Epithelial cell of esophagus (primary cell): ENCODE measurements at places on chromosomes 11 and 22.

DNA sequence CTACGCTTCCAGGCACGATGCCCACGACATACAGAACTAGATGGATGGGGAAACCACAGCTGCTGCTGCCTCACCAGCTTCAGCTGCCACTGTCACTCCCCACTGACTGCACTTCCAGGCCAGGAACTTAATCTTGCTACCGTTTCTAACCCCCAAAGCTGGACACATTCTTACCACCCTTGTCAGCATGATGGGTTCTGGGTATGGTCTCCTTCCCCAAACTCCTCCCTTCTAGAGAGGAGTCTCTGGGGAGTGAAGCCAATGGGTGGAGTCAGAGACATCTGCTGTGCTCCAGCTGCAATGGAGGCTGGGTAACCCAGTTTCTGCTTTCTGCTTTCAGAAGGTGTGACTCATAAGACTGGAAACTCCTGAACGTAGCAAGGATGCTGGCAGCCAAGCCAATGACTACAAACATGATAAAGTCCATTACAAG, 87.0 kb upstream of the THY1 start:
- peak; percentile 85 for DNase-seq

GRCh38 chr11:111565114-111565720, 24.7 kb downstream of the LAYN start:
- peak; percentile 80 for DNase-seq

DNA sequence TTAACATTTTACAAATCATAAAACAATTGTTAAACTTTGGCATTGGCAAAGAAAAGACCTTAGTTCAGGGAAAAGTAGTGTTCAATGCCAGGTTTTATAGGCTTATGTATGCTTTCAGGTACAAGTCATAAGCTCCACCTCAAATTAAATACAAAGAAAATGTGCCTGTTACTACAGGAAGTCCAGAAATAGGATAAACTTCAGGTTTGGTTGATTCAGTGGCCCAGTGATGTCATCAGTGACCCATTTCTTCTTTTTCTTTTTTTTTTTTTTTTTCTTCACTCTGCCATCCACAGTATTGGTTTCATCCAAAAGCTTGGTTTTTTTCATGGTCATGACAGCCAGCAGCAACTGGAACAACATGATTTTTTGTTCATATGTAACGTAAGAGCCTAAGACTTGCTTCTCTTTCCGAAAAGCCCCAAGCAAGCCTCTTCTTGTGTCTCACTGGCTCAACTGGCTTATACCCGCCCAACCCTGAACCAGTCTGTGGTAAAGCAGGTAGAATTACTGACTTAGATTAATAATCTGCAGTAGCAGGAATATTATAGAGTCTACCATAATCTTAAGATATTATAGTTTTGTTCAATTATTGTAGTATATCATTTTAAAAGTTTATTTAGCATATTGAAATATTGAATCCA, 46.2 kb downstream of the TTC17 start:
- peak; percentile 37 for DNase-seq

DNA sequence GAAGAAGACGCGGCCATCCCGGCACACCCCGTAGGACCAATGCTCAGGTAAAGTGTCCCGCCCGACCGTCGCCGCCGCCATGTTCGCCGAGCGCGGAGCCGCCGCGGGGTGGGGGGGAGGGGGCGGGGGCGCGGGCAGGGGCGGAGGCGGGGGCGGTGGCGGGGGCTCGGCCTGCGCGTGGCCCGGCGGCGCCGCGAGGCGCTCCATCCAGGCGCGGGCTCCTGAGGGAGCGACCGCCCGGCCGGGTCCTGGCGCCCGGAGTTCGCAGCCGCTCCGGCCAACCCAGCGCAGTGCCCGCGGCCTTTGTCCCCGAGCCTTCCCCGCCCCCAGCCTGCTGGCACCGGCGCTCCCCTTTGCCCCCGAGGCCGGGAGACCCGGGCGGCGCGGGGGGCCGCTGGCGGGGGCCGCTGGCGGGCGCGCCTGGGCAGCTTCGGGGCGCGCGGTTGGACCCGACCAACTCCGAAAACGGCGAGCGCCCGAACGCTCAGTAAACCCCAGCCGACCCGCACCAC, at the start of gene PLEKHA7:
PLEKHA7 (minus strand) TSS at position 94 of the 512 bp plus-strand sequence; CDS start at position 81, 13 bp downstream.
- DNase-seq = no peak

GRCh38 chr11:58524232-58525036, 16.5 kb upstream of the OR5B21 start:
- DNase-seq = peak; percentile 88

- DNase-seq = no peak
These were observed 208.1 kb downstream of the CTTN start for GRCh38 chr11:70606248-70606950.

DNA sequence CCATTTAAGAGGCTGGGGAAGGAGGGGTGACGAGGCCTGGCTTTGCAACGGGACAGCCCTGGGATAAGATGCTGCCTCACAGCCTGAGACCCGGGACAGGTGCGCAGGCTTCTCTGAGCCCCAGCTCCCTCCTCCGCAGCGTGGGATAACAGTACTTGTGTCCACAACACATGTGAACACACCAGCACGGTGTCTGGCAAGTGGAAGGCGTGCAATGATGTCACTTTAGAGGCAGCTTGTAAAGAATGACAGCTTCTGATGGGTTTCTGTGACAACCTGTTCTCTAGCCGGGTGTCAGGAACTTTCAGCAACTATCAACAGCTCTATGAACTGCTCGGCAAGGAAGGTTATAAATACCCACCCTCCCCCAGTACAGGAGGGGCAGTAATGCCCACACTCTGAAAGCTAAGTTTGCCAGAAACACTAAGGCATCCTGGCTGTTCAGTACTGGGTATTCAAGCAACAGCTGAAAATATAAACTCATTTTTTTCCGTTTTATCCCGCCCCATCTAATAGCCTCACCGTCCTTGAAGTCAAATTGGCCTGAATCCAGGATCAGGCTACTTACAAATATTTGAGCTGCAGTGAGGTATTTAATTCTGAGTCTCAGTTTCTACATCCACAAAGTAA, 59.7 kb downstream of the MYH9 start:
- no peak for DNase-seq

DNA sequence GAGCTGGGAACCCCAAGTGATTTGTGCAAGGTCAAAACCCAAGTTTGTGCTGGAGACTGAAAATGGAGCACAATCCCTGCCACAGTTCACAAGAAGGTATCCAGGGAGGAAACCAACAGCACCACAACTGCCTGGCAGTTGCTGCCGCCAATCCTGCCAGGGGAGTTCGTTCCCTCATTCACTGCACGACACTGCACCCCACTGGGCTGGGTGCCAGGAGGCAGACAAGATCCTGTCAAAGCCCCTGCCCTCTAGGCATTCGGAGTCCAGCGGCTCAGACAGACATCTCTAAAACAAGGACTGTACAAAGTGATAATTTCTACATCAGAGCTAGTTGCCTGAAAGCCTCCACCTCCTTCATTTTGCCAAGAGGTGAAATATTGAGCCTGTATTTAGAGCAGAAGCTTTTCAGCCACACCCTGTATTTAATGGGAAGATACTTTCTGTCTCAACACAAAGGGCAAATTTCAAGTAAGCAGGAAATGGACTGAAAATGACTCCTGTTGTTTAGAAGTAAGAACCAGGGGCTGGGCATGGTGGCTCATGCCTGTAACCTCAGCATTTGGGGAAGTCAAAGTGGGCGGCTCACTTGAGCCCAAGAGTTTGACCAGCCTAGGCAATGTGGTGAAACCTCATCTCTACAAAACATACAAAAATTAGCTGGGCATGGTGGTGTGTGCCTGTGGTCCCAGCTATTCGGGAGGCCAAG, 277.4 kb upstream of the NARS2 start:
- DNase-seq = peak; percentile 18

- no peak for DNase-seq
These were observed 3.3 kb upstream of the SMARCB1 start for GRCh38 chr22:23783265-23784150.

GRCh38 chr22:44390613-44390970, 77.8 kb upstream of the SHISAL1 start:
- no peak for DNase-seq

DNA sequence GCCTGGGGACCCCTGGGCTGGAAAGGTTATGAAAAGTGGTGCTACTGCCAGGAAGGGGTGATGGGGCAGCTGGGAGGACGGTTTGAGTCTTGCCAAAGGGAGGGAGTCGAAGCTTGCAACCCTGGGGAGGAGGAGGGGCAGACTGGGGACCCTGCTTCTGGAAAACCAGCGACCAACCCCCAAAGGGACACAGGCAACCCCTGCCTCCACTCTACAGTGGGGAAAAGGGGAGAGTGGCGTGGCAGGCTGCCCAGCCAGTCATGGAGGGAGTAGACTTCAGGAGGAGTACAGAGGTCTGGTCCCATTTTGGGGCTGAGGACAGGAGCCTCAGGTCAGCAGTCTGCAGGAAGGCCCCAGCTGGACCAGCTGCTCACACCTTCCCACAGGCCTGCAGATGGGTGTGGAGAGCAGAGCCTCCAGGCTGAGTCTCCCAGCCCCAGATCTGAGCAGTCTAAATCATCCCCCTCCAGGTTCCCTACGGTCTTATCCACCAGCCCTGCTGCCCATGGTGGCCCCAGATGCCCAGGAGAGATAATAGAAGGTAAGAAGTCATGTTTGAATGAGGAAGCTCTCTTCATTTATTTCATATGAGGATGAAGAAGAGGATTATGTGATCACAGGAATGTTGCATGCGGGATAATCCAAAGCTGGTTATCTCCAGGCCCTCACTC, 3.3 kb downstream of the DDT start:
- no peak for DNase-seq

DNA sequence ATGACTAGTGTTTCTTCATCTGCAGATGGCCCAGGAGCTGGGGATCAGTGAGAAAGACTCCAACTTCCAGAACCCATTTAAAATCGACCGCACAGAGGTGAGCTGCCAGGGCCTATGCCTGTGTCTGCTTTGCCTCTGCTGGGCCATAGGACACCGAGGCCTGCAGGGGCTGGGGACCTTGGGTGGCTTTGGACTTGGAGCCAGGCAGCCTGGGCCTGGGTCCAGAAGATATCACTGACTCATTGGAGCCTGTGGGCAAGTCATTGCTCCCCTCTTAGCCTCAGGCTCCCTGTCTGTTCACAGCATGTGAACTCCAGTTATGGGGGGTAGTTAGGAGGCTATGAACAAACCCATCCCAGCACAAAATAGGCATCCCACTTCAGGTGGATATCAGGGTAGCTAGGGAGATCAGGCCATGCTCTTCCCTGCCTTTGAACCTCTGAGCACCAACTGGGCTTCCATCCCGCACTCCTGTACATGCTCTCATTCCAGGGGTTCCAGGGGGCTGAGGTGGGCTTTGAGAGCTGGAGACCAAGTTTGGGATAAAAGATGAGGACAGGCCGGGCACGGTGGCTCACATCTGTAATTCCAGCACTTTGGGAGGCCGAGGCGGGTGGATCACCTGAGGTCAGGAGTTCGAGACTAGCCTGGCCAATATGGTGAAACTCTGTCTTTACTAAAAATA, 13.4 kb downstream of the CCDC134 start:
- no peak for DNase-seq

GRCh38 chr11:36010010-36010740, 66.3 kb downstream of the LDLRAD3 start:
- DNase-seq = peak; percentile 70

DNA sequence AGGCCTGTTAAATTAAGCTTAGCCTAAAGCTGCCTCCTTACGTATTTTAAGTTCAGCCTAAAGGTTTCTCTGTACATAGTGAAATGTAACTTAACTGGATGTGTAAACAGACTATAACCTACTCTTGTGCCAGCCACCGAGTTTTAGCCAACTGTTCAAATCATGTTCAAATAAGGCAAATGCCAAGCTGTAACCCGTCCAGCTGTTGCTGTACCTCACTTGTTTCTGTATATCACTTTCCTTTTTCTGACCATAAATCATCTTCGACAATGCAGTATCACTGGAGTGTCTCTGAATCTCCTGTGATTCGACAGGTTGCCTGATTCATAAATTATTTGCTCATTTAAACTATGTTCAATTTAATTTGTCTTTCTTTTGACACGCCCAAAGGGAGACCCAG, 4.0 kb upstream of the PLAAT5 start:
- no peak for DNase-seq

GRCh38 chr11:29518389-29519174, 498.2 kb downstream of the KCNA4 start:
- DNase-seq = peak; percentile 90

GRCh38 chr11:126310992-126311310, 7.1 kb downstream of the DCPS start:
- no peak for DNase-seq

- peak; percentile 9 for DNase-seq
These were observed 1431.4 kb upstream of the TENM4 start for GRCh38 chr11:80872116-80872728.

- no peak for DNase-seq
These were observed 46.3 kb downstream of the RBX1 start for GRCh38 chr22:40997520-40997919.
